Dermis blood vessel endothelial cell (primary cell): ENCODE measurements at places on chromosomes 3 and 15.

- no peak for DNase-seq
These were observed 18.4 kb downstream of the ZNF860 start for GRCh38 chr3:31999907-32000439.

GRCh38 chr15:42921342-42921731 lies 759 bp upstream of the TTBK2 start:
- DNase-seq: peak; percentile 46

- no peak for DNase-seq
These were observed 149.7 kb downstream of the RBMS3 start for GRCh38 chr3:29430558-29430971.

- DNase-seq: no peak
These were observed 168.8 kb upstream of the SMAD3 start for GRCh38 chr15:66896611-66897010.
